ENCODE measurements at places on chromosomes 6 and 20. TPM values are rescaled to one million over a fixed set of nuclear protein-coding genes. Genes with fewer than 3 reads are reported as not detected.

GRCh38 chr20:61638802-61639585, 386.9 kb downstream of the CDH4 start:
- no peak for DNase-seq

GRCh38 chr6:116192786-116193185, 61.1 kb downstream of the TSPYL4 start:
- DNase-seq = no peak

- DNase-seq = peak; percentile 66
These were observed 122.1 kb upstream of the SPACA1 start for GRCh38 chr6:87925373-87926060.

- no peak for DNase-seq
These were observed 281.7 kb downstream of the CDC5L start for GRCh38 chr6:44668976-44669934.

GRCh38 chr6:167932468-167933276, 64.8 kb upstream of the KIF25 start:
- peak; percentile 17 for DNase-seq

DNA sequence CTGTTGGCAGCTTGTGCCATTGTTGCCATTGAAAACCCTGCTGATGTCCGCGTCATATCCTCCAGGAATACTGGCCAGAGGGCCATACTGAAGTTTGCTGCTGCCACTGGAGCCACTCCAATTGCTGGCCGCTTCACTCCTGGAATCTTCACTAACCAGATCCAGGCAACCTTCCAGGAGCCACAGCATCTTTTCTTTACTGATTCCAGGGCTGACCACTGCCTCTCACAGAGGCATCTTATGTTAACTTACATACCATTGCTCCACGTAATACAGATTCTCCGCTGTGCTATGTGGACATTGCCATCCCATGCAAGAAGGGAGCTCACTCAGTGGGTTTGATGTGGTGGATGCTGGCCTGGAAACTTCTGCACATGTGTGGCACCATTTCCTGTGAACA, 221.8 kb upstream of the FAM83B start:
- DNase-seq = no peak

DNA sequence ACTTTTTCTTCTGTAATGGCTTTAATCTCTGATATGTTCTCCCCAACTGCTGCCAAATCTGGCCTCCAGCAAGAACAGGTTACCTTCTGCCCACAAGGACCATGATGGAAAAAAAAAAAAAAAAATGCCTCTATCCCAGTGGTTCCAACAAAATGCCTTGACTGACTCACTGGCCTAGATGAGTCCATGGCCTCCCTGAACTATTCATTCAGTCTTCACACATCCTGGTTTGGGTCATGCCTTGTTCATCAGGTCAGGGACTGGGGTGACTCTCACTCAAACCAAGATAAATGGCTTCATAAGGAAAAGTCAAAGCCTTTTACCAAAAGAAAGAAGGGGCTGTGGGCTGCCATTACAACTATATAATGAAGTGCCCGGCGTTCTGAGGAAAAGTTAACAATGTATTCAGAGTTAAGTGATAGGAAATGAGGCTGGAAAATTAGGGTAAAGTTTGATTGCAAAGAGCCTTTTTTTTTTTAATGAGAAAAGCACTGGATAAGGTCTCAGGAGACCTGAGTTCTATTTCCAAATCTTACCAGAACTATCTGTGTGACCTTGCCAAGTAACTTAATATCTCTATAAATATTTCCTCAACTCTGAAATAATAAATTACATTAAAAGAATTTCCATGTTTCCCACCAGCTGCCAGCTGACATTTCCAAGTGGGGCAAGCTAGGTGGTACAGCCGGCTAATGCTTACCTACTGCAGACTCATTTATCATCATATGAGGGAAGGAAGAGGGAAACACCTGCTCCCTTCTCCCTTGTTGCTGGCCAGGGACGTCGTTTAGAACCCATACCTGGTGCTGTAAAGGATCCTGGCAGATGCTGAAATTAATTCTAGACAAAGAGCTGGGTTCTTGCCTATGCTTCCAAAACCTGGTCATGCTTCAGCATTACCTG, 380.0 kb upstream of the MARCKS start:
- DNase-seq = no peak

DNA sequence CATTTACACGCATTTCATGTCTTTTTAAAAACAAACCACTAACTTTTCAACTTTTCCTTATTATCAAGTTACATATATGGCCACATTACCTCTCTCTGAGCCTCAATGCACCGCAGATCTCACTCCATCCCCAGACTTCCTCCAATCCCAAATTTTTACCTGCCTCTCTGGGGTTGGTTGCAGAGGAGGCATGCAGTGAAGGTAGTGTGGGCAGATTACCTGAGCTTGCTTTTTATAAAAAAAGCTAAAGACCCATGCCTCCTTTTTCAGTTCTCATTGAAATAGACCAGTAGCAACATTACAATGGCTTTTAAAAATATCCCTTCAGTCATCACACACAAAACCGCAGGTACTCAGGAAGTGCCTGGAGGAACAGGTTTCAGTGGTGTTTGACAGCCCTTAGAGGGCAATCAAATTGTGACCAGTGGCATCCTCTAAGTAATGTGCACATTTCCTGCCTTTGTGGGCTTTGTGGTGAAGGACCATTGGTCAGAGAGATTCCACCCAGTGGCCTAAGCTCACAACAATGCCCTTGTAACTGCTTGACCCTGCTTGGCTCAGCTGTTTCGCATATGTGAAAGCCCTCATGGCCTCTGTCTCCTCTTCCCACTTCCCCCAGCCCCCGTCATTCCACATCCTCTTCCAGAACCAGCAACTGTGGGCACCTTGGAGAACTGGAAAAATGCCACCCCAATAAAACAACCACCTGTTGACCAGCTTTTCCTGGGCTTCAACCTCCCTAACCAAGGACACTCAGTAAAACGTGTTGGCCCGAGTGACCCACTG, 30.2 kb upstream of the IL17A start:
- DNase-seq = peak; percentile 76

- DNase-seq = no peak
These were observed 155.1 kb downstream of the SLC16A10 start for GRCh38 chr6:111242452-111242851.

- DNase-seq = no peak
These were observed 15.2 kb downstream of the RAB44 start for GRCh38 chr6:36712816-36713215.

DNA sequence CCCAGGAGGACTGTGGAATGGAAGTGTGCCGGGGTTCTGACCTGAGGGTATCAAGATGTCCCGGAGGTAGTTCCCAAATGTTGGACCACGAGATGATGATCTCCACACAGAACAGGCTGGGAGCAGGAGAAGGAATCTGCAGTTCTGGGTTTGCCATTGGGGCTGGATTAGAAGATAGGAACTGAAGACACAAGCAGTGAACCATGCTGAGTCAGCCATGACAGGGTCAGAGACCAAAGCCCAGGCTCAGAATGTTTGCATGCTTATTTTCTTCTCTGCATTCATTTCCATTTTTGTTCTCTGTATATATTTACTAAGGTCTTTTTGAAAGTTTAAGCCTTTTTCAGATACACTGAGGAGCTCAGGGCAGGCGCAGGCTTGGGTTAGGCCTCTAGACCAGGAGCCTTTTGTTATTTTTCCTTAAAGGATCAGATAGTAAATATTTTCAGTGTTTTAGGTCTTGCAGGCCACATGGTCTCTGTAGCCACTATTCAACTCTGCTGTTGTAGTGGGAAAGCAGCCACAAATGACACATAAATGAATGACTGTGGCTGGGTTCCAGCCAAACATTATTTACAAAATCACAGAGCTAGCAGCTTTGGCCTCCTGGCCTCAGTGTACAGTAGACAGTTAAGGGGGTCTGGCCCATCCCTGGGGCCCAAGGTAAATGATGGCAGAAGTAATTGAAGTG, 28.5 kb downstream of the SLC35D3 start:
- no peak for DNase-seq

- DNase-seq = no peak
These were observed 399.0 kb downstream of the CDKAL1 start for GRCh38 chr6:20933057-20933788.

DNA sequence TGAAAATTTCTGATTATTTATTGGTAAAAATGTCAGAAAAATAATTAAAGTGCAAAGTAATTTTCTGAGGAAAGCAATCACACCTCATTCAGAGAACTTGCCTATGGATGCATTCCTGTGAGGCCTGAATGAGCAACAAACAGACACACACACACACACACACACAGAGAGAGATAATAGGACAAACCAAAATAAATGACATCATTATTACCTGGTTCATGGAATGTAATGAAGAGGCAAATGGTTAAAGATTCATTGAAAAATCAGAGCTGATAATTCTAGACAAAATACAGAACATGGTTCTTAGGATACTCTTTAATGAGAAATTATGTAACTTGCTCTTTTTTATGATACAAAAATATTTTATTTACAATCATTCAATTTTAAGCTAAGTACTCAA, 490.6 kb upstream of the POU3F2 start:
- no peak for DNase-seq

DNA sequence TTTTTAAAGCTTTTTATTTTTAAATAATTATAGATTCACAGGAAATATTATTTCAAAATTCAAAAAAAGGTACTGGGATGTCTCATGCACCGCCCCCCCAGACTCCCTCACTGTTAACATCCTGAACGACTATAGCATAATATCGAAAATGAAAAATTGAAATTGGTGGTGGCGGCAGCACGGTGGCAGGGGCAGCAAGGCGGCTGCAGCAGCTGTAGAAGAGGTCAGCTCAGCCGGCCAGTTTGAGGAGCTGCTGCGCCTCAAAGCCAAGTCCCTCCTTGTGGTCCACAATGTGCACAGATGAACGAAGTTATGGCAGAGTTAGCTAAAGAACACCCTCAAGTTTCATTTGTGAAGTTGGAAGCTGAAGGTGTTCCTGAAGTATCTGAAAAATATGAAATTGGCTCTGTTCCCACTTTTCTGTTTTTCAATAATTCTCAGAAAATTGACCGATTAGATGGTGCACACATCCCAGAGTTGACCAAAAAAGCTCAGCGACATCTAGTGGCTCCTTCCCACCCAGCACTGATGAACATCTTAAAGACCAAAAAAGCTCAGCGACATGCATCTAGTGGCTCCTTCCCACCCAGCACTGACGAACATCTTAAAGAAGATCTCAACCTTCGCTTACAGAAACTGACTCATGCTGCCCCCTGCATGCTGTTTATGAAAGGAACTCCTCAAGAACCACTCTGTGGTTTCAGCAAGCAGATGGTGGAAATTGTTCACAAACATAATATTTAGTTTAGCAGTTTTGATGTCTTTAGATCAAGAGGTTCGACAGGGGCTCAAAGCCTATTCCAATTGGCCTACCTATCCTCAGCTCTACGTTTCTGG, 100.8 kb downstream of the FAM217A start:
- peak; percentile 92 for DNase-seq

GRCh38 chr20:63890201-63890576, 4.7 kb upstream of the DNAJC5 start:
- DNase-seq = no peak

DNA sequence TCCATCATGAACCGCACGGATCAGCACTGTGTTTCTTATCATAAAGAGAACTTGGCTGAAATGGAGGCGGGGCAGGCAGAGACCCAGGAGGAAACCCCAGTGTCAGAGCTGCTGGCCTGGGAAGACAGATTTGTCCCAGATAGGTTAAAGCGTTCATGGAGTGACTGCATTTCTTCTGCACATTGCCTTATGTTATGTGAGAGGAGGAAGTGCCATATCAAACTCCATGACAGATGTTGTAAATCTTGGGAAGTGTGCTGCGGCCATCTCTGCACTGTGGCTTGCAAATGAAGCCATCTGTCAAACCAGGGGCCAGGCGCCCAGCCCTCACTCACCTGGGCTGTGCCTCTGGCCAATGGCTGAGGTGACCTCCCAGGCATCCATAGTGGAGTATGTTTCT, 163.0 kb downstream of the SLC24A3 start:
- DNase-seq = no peak

DNA sequence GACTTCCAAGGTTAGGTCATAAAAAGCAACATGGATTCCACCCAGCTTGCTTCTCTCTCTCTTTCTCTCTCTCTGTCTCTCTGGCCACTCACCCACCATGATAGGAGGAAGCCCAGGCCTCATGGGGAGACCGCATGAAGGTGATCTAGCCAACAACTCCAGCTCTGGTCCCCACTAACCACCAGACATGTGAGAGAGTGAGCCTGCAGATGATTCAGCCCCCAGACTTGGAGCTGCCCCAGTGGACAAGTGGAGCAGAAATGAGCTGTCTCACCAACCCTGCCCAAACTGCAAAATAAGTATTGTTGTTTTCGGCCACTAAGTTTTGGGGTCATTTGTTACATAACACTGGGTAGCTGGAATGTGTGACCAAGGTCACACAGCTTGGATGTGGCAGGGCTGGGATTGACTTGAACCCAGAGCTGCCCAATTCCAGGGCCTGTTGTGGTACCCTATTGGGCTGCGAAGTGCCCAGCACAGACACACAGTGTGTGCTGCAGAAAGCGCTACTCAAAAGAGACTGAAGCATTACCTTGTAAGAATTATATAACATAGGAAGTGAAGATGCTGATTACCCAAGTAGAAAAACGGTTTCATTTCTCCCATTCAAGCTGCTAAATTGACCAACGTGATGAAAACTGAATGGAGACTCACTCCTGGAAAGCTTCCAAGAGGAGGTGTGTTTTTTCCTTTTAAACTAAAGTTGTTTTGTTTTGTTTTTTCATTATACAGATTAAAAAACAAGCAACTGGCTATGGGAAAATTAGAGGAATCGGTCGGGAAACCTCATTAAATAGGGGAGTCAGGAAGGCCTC, 9.1 kb upstream of the TLDC2 start:
- no peak for DNase-seq

DNA sequence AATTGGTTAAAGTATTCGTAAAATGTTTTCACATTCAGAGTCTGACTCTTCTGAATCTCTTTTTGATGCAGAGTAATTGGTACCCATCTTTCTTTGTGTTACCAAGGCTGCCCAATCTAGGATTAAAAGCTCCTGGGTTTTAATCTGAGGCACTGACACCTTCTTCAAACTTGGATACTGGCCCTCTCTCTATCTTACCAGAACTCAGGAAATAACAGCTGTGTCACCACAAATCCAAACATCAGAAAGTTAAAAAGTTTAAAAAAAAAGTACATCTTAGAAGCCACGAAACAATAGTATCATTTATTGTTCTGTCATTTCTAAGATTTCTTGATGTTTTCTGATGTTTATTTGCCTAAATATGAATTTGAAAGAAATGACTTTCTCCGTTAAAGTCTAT, 255.5 kb upstream of the RUNX2 start:
- DNase-seq = peak; percentile 3

Gene CALHM4
- total RNA-seq = not detected

Gene JPH2
- 0.17 TPM for total RNA-seq

Gene C20orf202
- not detected for total RNA-seq

Gene PPP1R16B
- total RNA-seq = 247 TPM

Gene MYBL2
- total RNA-seq = 8.7 TPM

Gene SIRPB2
- 1.3 TPM for total RNA-seq

Gene TTBK1
- total RNA-seq = not detected

Gene AGER
- 0.85 TPM for total RNA-seq

Gene ADGRF5
- 140 TPM for total RNA-seq

Gene SSTR4
- total RNA-seq = not detected

Gene PHACTR1
- 4.1 TPM for total RNA-seq

Gene ASCC3
- total RNA-seq = 76.7 TPM

Gene PSORS1C2
- not detected for total RNA-seq

Gene SRMS
- not detected for total RNA-seq

Gene MBOAT1
- total RNA-seq = 22.0 TPM

Gene DUSP15
- total RNA-seq = 0.34 TPM

Gene EYS
- not detected for total RNA-seq
